ENCODE measurements at places on chromosomes 11 and 22.

- DNase-seq = no peak
Measured at GRCh38 chr22:17957693-17958092, 66.7 kb downstream of the MICAL3 start.

GRCh38 chr11:59158206-59159068 is 13.5 kb upstream of the DTX4 start:
- DNase-seq = no peak

- no peak for DNase-seq
Measured at GRCh38 chr11:88313441-88313840, 24.1 kb downstream of the CTSC start.

- DNase-seq = no peak
Measured at GRCh38 chr11:19344661-19345518, 104.1 kb upstream of the E2F8 start.

GRCh38 chr22:43488031-43488866 is 76.4 kb downstream of the MPPED1 start:
- DNase-seq = no peak

- DNase-seq = no peak
Measured at GRCh38 chr22:45977551-45978274, 751 bp upstream of the WNT7B start.

GRCh38 chr11:116300232-116300631 is 472.6 kb downstream of the BUD13 start:
- DNase-seq = no peak

GRCh38 chr11:131235328-131236298 is 134.8 kb upstream of the NTM start:
- DNase-seq = no peak
